ENCODE measurements at places on chromosomes 2 and 18. TPM values are rescaled to one million over a fixed set of nuclear protein-coding genes. Genes with fewer than 3 reads are reported as not detected.

The CDKL4 gene
- total RNA-seq, result 0.30 TPM

The GPR75 gene
- total RNA-seq, result not detected

The GREB1 gene
- 3.1 TPM for total RNA-seq

The TMEM37 gene
- total RNA-seq, result 0.56 TPM

The EGR4 gene
- total RNA-seq, result not detected

- DNase-seq, result no peak
These were observed 6.9 kb upstream of the MGAT4A start for GRCh38 chr2:98737848-98738247.

- no peak for DNase-seq
These were observed 75.6 kb downstream of the ZBTB7C start for GRCh38 chr18:48333563-48333962.

GRCh38 chr2:151403914-151404313, 5.8 kb upstream of the RIF1 start:
- no peak for DNase-seq

GRCh38 chr2:20179755-20180594, 45.0 kb downstream of the SDC1 start:
- peak; percentile 76 for DNase-seq

DNA sequence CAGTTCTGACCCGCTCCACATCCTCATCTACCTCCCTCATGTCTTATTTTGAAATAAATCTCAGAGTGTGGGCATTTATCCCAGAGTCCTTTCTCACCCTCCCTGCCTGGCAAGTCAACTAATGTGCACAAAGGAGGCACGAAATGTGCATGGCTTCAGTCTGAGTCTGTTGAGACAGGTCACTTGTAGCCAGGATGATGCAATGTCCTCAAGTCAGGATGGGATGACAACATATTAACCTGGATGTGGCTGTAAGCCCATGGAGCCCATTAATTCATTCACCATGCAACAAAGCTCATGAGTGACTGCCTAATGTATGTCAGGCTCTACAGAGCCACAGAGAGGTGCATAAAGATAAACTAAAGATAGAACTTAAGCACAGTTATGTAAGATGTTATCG, 34.5 kb downstream of the KCNG3 start:
- no peak for DNase-seq

GRCh38 chr2:187964746-187965145, 326.9 kb upstream of the GULP1 start:
- no peak for DNase-seq

DNA sequence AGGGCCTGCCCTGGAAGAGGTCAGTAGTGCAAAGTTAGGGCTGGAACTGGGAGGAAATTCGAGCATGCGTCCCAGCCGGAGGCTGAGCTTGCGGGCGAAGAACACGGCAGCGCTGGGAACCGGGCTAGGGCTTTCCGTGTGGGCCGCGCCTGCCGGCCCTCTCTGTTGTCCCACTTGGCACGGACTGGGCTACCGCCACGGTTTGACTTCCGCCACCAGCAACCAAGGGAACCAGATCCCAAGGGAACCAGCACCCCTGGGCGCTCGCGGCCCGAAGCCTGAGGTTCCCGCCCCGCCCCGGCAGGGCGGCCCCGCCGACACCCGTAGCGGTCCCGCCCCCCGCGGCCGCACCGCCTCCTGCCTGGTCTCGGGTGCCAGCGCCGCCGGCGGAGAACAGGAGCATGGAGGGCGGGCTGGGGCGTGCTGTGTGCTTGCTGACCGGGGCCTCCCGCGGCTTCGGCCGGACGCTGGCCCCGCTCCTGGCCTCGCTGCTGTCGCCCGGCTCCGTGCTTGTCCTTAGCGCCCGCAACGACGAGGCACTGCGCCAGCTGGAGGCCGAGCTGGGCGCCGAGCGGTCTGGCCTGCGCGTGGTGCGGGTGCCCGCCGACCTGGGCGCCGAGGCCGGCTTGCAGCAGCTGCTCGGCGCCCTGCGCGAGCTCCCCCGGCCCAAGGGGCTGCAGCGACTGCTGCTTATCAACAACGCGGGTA, at the start of gene SPR:
Gene SPR (plus strand): TSS at position 377 of the 708 bp plus-strand sequence. CDS start 25 bp downstream, at position 402.
- DNase-seq, result peak; percentile 87

DNA sequence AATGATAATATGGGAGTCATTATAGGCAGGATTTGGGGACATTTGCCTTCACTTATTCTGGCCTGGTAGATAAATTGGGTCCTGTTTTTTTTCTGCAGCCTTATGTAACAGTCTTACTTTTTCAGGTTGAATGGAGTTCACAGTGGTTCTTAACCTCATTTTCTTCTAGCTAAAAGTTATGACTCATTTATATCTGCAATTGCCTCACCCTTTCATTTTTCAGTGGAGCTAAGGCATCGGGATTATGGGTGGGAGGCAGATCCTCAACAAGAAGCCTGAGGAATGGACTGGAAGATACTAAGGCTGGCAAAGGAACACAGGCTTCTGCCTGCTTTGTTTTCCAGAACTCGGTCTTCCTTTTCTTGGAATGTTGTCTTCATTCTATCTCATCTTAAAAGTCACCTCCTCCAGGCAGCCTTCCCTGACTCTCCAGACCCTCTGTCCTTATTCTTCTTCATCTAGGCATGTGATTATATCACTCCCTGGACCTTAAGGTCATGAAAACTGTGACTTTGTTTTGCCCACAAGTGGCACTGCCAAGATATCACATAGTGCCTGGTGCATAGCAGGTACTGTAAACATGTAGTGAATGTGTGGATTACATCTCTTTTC, 41.0 kb upstream of the ACSL3 start:
- DNase-seq, result no peak

DNA sequence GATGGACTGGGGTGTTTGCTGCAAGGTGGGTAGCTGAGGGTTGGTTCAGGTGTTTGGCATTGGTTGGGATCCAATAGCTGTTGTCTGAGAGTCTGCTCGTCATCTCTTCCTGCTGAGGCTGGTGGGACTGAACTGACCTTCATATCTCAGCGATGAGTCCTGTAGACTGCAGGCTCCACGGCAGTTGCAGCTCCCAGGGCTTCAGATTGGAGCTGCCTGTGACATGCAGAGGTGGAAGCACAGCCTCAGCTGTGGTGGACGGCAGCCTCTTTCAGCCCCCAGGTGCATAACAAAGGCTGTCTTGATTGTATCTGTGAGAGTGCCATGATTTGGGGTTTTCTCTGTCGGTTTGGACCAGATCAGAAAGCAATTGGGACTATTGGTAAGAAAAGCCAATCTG, 3.9 kb upstream of the IL1R2 start:
- DNase-seq, result no peak

GRCh38 chr2:151774506-151774905, 40.2 kb upstream of the NEB start:
- no peak for DNase-seq

GRCh38 chr2:183927406-183928325, 670.7 kb upstream of the ZNF804A start:
- DNase-seq, result no peak

GRCh38 chr2:190578158-190579057, 43.9 kb upstream of the NEMP2 start:
- DNase-seq, result peak; percentile 77

DNA sequence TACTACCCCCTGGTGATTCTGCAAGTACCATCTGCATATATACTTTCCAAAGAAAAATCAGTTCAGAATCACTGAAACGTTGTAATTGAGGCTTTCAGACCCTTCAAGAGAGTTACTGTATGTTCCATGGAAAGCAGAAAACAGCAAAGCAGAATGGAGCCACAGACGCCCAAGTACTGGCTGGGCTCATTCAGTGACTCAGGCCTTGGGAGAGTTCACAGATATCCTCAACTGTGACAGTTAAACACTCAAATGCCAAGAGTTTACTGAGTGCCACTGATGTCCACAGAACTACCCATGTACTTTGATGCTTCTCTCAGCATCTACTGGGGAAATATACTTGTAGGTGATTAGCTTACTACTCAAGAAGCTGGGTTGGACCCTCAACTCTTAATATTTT, 303.4 kb downstream of the TCF4 start:
- no peak for DNase-seq

DNA sequence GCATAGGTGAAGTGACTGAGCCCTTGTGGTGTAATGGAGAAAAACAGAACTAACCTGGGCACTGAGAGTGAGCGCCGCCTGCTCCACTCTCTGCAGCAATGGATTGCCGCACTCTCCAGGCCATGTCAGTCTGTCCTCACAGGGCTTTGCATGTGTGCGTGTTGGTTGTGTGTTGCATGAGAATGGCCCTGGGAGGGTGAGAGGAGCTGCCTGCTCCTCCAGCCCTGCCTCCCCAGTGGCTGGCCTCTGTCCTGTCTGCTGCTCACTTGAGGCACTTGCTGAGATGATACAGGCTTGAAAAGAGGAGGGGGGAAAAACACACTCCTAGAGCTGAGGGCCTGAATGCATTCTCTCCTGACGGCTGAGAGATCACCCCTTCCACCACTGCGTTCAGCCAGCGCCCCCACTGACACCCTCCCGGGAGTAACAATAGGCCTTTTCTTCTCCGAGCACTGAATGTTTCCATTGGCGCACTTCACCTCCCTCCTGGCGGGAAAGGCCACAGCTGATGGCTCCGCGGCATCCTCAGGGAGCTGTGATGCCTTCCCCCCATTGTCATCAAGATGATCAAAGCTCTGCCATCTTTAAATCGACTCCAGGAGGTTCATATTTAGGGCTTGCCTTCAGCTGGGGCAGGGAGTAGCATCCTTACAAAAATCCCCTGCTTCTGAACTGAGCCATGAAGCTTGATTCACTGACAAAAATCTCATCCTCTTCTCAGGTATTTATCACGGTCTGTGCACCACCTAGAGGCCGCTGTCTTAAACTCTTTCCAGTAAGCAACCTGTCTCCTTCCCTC, 49.9 kb upstream of the DAPL1 start:
- DNase-seq, result no peak

DNA sequence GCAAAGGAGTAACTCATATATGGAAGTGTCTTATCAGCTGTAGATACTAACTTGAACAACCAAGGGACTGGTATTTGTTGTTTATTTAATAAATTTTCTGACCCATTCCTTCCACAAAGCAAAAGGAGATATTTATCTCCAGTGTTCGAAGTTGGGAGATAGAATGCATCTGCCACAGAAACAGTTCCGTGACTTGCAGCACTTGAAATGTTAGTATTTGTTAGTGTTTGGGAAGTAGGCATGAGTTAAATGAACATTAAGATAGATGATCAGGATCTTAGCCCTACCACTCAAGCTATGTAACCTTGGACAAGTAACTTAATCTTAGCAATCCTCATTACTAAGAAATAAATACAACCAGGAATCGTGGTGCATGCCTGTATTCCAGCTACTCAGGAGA, 12.1 kb upstream of the SULT1C4 start:
- no peak for DNase-seq

- DNase-seq, result no peak
These were observed 4.1 kb downstream of the CDK5R2 start for GRCh38 chr2:218963601-218964000.

DNA sequence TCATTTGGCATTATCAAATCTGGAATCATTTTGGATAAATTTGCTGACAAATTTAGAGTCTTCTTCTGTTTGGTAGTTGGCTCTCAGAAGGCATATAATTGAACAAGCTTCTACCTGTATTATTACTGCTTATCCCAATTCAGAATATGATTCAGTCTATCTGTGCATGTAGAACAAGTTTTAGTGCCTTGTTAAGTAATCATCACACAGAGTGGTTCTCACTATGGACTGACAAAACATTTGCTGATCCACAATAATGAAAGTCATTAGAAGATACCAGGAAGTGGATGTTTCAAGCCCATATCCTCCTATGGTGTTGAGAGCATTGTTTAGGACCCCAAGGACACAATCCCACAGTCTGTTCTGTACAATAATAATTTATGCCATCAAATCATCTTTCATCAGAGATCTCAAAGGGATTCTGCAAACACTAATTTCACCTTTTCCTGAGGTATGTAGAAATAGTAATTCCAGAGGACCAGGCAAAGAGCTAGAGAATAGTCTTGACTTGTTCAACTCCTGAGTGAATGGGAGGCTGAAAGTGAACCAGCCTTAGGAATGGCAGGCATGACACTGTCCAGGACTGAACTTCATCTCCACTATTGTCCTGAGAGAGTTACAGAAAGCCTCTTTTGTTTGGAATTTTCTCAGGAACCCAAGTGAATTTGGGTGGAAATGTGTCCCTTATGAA, 29.6 kb upstream of the DSC1 start:
- DNase-seq, result no peak

DNA sequence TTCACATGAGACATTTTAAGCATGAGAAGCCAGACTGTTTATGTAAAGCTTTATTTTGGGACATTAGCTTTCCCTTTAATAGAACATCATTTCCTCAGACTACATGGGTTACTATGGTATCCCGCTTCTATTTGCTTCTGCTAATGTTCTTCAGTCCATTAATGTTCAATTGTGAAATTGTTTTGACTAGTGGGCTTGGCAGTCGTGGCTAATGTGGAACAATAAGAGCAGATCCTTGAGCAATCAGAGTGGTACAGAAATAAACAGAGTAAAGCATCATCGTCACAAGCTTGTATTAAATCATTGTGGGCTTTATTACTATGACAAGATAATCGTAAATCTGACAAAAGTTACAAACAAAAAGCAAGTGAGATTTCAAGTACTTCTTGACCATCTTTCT, 60.2 kb downstream of the PDE1A start:
- no peak for DNase-seq

- DNase-seq, result no peak
These were observed 64.9 kb downstream of the AFF3 start for GRCh38 chr2:100077456-100077855.

DNA sequence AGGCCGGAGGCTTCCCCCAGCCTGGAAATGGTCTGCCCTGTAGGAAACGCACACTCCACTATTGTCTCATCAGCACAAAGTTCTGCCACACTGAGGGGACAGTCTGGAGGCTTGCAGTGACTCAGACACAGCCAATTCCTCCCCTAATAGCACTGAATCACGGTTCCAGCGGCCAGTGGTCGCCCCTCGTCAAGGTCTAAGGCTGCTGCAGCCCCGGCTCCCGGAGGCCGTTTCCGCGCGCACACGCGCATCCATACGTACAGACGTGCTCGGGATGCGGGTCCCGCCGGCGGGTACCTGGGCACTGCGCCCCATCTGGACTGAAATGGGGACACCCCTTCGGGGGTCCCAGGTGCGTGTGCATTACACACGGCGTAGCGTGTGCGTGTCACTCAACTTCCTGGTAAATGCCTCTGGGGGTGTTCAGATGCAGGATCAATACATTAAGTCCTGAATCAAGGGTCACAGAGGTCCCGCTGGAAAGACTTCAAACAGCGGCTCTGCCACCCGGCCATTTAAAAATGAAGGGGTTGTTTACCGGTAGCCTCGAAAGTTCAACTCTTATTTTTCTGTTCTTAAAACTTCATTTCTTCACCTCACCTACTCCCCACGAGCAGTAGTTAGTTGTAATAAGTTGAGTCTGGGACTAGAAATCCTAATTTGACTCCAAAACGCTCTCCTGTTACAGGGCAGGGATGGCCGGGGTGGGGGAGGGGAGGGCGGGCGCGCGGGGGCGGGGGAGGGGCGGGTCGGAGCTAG, 572 bp upstream of the ZNF516 start:
- DNase-seq, result no peak

GRCh38 chr2:142834021-142834420, 43.4 kb upstream of the KYNU start:
- DNase-seq, result no peak

GRCh38 chr2:210718503-210718902, 162.1 kb downstream of the CPS1 start:
- DNase-seq, result no peak

Data from MG63 (cell line).